Activated T-cell treated with anti-CD3 and anti-CD28 coated beads for 1 hour (primary cell): ENCODE measurements at places on chromosomes 3 and 15.

DNA sequence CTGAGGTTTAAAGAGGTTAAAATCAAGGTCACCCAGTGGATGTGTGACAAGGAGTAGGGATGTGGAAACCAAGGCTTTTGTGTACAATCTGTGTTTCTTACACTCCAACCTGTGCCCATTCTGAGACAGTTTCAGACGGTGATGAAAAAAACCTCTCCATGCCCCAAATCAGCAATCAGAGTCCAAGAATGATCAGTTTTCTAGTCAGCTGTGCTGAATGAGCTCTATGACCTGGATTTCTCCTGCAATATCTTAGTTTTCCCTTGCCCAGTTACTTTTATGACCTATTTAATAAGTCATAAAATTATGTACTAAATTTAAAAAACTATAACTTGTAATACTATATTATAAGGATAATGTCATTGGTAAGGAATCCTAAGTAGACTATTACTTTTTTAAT is 37.5 kb upstream of the CBLB start:
- DNase-seq = no peak

GRCh38 chr3:119257654-119258410 is 17.2 kb upstream of the B4GALT4 start:
- DNase-seq = no peak

- DNase-seq = no peak
Observed at GRCh38 chr3:9021271-9022009, 58.2 kb upstream of the RAD18 start.

- no peak for DNase-seq
Observed at GRCh38 chr3:104673981-104674380, 692.7 kb upstream of the ALCAM start.

DNA sequence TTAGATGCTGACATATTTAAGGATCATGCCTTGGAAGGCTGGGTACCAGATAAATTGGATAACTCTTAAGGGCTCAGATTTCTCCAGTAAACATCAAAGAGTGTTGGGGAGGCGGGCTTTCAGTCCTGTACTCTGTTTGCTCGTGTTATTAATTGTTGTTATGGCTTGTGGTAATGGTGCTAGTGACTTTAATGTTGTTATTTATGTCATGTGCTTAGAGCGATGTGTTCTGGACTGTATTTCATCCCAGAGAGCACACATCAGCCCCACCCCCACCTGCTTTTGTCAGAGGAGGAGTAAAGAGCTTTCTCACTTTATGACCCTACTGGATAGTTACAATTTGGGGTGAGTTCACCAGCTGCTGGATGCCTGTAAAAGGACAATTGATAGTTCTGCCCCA is 386.3 kb downstream of the EPHB1 start:
- DNase-seq = no peak

DNA sequence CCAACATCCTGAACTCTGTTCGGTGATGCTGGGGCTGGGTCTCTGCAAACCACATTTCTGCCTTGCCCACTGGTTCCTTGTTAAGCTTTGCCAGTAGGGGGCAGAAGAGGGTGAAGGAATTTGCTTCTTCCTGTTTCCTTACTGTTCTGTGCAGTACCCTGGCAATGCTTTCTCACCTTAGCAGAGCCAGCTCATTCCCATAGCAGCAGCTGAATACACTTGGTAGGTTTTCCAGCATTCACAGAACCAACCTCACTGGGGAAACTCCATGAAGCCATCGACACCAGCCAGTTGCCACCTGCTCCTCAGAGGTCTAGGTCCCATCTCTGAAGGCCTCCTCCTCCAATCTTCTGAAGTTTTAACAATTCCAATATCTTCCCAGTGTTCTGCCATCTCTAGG is 308.4 kb downstream of the PDCD6IP start:
- no peak for DNase-seq

DNA sequence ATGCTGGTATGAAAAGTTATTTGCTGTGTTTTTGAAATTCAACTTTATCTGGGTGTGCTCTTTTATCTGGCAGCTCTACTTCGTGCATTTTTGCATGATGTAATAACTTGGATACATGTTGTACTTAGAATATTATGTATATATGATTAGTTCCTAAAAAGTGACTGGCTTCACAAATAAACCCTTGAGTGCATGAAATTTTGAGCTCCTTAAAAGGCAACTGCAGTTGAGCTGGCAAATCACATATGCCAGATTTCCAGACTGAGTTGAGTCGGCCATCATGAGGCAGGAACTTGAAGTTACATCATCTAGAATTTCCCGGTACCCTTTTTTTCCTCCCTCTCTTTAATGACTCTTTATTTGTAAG is 162.5 kb downstream of the FNDC3B start:
- DNase-seq = no peak

GRCh38 chr15:61794881-61795280 is 265.4 kb downstream of the VPS13C start:
- DNase-seq = no peak

DNA sequence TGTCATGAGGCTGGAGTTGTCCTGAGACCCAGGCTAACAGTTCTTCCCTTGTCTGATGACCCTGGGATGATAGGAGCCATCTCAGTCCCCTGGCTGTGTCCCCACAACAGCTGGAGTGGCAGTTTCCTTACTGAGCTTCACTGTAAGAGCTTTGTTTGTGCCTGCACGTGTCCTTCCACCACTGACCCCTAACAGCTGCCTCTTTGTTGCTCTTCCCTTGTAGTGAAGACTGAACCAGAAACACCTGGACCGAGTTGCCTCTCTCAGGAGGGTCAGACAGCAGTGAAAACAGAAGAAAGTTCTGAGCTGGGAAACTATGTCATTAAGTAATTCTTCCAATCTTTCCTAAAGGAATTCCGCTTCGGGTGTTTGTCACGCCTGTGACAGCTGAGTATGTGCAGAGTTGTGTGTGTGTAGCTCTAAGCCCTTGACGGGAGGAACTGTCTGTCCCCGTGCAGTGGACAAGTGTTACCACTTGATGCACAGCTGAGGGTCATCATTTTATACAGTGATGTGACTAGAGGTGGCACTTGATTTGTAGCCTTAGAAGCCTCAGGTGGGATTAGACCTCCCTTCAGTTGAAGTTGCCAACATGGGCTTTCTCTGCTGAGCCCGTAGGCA is 25.0 kb downstream of the MAP6D1 start:
- no peak for DNase-seq
